Fibroblast of skin of abdomen (primary cell): ENCODE measurements at places on chromosomes 12 and 14.

DNA sequence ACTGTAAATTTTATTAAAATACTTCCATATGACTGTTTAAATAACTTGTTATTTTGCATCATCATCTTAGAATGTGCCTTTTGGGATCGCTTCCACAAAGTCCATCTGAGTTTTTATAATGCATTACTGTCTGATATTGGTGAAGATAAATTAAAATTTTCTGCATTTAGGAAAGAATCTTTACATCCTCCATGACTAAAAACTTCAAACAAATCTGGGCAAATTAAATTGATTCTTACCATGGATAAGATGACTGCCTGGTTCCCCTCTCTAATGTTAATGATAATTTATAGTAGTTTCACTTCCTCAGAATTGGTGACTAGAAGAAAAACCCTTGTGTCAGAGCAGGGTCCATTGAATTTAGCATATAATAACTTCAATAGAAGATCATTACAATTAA is 94.7 kb upstream of the SLC38A4 start:
- DNase-seq = peak; percentile 39

GRCh38 chr12:131950182-131950913 is 606 bp downstream of the EP400 start:
- DNase-seq = peak; percentile 12

DNA sequence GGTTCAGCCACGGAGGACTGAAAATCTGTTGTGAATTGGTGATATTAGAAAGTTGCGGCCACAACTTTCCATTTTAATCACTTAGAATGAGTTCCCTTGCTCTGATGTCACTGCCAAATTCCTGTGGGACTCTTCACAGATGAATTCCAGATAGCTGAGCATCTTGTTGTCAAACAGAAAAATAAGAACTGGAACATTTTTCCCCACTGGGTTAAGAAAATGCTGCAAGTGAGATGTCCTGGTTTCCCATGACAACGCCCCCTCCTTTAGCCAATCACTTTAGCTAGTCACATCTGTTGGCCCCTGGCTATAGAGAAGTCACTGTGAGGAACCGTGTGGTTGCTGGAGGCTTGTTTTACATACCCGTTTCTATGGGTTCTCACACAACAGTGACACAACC is 135.9 kb downstream of the KTN1 start:
- peak; percentile 91 for DNase-seq

GRCh38 chr12:69154585-69155363 is 84.6 kb upstream of the CPSF6 start:
- DNase-seq = peak; percentile 36

DNA sequence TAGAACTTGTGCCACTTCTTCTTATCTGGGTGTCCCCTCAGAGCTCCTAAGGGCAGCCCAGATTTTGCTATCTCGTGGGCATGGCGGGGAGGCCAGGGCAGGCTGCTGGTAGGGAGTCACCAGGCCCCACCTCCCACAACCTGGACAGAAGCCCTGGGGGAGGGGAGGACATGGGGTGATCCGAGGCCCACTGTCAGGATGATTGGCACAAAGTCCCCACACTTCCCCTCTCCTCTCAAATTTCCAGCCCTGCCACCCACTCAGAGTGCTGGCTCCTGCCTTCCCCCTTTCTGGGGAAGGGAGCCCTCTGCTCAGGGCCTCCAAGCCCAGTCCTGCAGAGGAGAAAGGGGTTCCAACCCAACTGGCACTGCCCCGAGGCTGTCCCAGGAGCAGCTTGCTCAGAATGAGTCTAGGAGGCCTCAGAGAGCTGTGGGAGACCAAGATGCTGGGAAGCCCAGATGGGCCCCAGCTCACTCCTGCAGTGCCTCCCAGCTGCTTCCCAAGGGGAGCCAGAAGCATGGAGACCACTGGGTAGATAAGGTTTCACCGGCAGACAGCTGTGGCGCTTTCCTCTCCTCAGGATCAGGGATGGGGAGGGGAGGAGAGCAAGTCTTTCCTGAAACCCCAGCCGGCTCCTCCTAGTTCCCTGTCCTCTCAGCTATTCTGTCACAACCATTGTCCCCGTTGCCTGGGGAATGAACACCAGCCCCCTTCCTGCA is 82.8 kb downstream of the B4GALNT3 start:
- no peak for DNase-seq

DNA sequence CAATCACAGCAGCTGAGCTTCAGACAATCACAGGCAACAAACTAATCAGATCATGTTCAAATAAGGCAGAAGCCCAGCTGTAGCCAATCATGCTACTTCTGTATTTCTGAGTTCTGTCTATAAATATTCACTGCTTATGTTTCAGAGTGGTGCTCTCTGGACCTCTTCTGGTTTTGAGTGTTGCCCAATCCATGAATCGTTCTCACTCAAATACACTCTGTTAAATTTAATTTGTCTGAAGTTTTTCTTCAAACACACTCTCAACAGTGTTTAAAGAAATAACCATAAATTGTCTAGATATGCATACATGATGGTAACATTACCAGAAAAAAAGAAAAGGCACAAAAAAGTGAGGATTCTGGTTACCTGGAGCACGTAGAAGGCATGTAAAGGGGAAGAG is 77.9 kb upstream of the BBS10 start:
- no peak for DNase-seq

- DNase-seq = peak; percentile 95
Observed at GRCh38 chr14:81401420-81402122, 1.4 kb upstream of the STON2 start.

GRCh38 chr12:126570566-126570965 is 1505.3 kb downstream of the AACS start:
- DNase-seq = no peak

GRCh38 chr12:51323317-51323960 is 535 bp downstream of the BIN2 start:
- DNase-seq = no peak

DNA sequence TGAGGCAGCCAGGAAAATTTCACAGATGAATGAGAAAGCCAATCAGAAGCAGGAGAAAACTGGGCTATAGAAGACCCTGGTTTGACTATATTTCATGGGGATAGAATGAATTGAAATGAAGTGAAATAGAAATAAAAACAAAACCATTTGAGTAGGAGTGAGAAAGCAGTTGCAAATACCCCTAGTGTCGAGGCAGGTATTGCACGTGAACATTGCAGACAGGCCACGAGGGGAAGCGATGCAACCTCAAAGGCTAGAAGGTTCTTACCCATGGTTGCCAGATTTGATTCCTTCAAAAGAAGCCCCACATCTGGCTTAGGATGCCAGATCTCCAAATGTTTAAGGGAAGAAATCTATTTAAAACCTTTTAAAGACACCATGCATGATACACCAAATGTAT is 648.9 kb downstream of the VRK1 start:
- DNase-seq = no peak

- DNase-seq = peak; percentile 42
Observed at GRCh38 chr14:88630565-88630964, 67.7 kb downstream of the ZC3H14 start.

DNA sequence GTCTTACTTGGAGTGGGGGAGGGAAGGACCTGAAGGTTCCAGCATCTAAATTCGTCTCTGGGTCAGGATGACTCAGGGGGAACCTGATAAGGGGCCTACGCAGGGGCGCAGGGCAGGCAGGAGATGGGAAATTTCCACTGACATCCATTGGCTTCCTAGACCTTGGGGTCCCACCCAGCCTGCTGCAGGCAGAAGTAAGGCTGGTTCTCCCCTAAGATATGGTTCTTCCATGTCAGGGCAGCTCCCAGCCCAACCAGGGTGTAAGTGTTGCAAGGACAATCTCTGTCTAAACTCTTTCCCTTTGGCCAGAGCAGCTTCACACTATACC is 2.1 kb upstream of the NDRG2 start:
- no peak for DNase-seq

- no peak for DNase-seq
Observed at GRCh38 chr12:23359975-23360701, 589.3 kb downstream of the SOX5 start.

GRCh38 chr12:42260518-42260917 is 22.5 kb upstream of the YAF2 start:
- DNase-seq = no peak

DNA sequence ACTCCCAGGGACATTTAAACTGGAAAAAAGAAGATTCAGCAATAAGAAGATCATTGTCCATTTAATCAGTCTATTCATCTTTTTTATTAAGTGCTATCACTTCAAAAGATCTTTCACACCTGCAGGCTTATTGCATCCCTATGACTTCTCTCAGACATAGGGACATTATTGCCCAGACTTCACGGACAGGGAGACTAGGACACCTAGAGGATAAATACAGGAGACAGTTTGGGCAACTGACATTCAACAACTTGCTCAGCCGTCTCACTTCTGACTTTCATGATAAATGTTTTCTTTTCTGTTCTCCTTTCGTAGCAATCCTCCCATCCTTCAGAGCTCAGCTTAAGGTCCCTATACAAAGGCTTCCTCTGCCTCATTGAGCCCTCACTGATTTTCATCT is 84.3 kb downstream of the TMEM30B start:
- DNase-seq = no peak

GRCh38 chr14:70658899-70659298 is 17.2 kb downstream of the TTC9 start:
- no peak for DNase-seq

GRCh38 chr14:104445086-104445485 is 134.5 kb upstream of the C14orf180 start:
- DNase-seq = no peak

- DNase-seq = no peak
Observed at GRCh38 chr12:66965621-66966020, 286.7 kb upstream of the GRIP1 start.

DNA sequence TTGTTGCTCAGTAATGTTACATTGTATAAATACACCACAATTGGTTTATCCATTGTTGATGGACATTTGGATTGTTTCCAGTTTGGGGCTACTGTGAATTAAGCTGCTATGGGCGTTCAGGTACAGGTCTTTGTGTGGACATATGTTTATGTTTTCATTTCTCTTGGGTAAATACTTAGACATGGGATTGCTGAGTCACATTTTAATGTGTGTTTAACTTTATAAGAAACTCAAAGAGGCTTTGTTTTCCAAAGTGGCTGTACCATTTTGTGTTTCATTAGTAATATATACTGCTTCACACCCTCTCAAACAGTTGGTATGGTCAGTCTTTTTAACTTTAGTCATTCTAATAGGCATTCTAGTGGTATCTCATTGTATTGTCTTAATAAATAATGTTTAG is 225.0 kb downstream of the SPTSSA start:
- DNase-seq = no peak

GRCh38 chr14:68050177-68050576 is 230.6 kb downstream of the RAD51B start:
- DNase-seq = no peak

GRCh38 chr12:50676756-50677155 is 87.1 kb upstream of the ATF1 start:
- DNase-seq = no peak

DNA sequence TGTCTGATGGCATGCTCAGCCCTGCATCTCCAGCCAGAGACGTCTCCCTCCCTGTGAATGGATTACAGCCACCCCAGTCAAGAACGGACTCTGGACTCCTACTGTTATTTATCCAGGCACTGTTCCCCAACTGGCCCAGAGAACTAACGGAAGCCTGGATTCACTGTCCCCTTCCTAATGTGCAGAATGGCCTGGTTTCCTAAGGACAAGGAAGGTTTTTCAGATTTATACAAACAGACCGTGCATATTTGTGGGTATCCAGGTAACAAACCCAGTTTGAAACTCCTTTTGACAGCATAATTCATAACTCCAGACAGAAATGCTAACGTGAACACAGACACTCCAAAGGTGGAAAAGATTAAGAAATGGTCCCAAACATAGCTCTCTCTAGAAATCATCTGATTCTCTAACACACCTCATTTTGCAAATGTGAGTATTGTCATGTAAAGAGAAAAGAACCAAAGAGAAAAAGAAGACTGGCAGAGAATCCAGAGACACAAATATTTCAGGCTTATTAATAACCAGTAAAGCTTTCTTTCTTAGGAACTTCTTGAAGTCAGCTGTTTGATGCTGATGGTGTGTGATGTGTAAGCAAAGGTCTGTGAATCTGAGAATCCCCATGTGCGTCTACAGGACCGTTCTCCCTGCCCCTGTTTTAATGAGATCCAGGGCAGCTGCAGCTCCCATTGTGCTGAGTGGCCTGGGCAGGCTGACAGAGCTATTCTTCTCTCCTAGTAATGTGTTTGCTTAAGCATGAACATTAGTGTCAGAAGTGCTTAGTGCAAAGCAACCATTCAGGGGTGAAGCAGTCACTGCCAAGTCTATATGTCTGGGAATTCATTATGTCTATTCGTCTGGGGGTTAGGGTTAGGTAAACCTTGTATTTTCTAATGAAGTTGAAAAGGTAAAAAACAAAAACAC is 86.8 kb upstream of the HIF1A start:
- DNase-seq = peak; percentile 76

- peak; percentile 97 for DNase-seq
Observed at GRCh38 chr14:89025561-89026236, 201.2 kb downstream of the TTC8 start.

- no peak for DNase-seq
Observed at GRCh38 chr14:106277503-106277902, 751.1 kb downstream of the TMEM121 start.

GRCh38 chr12:80701388-80701787 is 6.0 kb upstream of the MYF6 start:
- DNase-seq = no peak

DNA sequence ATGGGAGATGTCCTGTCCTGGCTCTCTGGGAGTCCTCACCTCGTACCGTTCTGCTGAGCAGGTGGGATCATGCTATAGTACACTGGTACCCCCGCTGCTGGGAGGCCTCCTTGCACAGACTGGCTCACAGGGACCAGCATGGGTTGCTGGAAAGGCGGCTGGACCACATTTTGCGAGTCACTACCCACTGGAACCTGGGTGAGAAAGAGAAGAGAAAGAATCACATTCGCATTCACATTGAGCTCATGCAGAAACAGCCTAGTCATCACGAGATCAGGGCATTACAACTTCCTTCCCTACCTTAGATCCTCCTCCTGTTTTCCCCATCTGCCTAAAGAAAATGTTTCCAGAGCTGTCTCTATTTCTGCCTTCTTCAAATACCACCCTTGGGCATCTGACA is 17.3 kb upstream of the STAC3 start:
- peak; percentile 34 for DNase-seq

DNA sequence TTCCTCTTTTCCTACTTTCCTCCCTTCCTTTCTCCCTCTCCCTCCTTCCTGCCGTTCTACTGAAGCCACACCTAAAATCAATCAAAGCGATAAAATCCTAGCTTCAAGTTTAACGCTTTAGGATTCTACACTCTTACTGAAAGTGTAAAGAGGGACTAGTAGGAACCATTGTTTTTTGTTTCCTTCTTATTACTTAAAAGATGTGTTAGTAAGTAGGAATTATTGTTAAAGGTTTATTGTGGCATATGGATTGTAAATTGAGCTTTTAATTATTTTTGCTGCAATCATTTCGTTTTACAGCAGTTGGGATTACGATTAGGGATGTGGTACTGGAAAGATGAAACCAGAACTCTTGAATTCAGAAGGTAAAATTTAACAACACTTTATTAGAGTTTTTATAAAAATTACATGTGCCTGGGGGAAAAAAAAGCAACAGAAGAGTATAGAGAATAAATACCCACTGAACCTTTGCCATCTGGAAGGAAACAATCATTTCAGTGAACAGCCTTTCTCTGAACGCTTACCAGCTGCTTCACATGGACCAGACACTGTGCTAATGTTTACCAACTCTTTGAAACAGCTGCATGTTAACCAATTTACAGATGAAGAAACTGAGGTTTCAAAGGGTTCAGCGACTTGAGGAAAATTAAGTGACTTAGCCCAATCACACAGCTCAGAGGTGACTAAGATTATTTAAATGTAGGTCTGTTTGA is 1.0 kb downstream of the PPP1R36 start:
- no peak for DNase-seq
